ENCODE measurements at places on chromosomes 2 and 18.
A peak's percentile ranks its signal among the peaks of the same experiment; 100 is the strongest.

- H3K4me3 ChIP-seq, result no peak overlapping the region
- no peaks in the 10 kb centered on the region for H3K4me1 ChIP-seq
- H3K27me3 ChIP-seq, result no peaks in the 10 kb centered on the region
- no peak for DNase-seq
Measured at GRCh38 chr2:19541884-19542283, 183.5 kb upstream of the OSR1 start.

DNA sequence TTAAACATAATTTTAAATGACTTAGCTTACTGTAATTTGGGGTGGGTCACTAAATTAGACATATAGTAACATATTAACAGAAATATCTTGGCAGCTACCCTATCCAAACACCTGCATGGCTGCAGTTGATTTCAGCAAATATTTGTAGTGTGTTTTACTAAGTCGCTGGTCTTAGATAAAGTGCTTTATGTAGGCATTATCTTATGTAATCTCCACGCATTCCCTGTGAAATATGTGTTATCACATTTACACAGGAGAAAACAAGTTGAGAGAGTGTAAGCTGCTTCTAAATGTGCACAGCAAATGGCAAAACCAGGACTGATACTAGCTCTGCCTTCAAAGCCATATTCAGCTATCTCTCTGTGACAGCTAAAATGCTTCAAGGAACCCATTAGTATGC lies 72.0 kb downstream of the NYAP2 start:
- no peak overlapping the region for H3K27ac ChIP-seq
- H3K4me3 ChIP-seq, result no peak overlapping the region
- no peak for DNase-seq
- H3K4me1 ChIP-seq, result no peaks in the 10 kb centered on the region
- H3K27me3 ChIP-seq, result no peaks in the 10 kb centered on the region

DNA sequence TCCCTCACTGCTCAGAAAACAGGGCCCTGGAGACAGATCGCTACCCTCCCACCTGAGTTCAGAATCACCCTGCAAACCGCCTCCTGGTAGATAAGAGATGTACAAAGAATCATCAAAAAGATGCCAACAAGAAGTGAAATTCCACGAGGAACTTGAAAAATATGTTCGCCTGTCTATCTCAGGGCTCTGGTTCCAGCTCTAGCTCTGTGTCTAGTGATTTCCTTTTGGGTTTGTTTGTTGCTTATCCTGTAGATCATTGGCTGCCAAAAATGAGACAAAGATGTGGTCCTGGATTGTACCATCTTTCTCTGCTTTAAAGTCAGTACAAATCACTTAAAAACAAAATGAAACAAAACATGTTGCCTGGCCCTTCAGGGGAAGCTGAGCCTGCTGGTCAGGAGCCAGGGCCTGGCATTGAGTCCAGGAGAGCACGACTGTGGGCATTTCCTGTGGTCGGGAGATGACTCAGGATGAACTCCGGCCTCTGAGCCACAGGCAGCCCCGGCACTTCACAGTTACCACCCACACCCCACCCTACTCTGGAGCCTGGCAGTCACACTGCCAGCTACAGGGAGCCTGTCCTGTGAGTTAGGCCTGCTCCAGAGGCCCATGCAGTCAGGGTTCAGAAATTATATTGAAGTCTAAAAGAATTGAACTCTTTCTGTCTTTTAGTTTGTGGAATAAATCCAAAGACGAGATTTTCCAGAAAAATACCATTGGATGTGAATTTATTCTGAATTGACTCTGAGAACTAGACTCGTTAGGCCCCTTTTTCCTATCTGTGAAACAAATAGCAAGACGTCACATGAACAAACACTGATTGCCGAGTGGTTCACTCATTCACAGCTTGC lies 8.0 kb upstream of the ITGB6 start:
- peaks cover 7% of the 10 kb centered on the region for H3K27me3 ChIP-seq
- no peak overlapping the region for H3K4me3 ChIP-seq
- H3K36me3 ChIP-seq, result no peaks in the 10 kb centered on the region
- H3K4me1 ChIP-seq, result peaks cover 24% of the 10 kb centered on the region
- no peak overlapping the region for H3K27ac ChIP-seq
- no peak for DNase-seq

GRCh38 chr2:21657445-21657844 lies 533.7 kb downstream of the TDRD15 start:
- no peaks in the 10 kb centered on the region for H3K4me1 ChIP-seq
- H3K27ac ChIP-seq, result no peak overlapping the region
- no peak for DNase-seq
- no peaks in the 10 kb centered on the region for H3K36me3 ChIP-seq
- no peaks in the 10 kb centered on the region for H3K27me3 ChIP-seq
- H3K4me3 ChIP-seq, result no peak overlapping the region

- DNase-seq, result no peak
- no peak overlapping the region for H3K4me3 ChIP-seq
- H3K36me3 ChIP-seq, result no peaks in the 10 kb centered on the region
- no peaks in the 10 kb centered on the region for H3K4me1 ChIP-seq
- H3K27ac ChIP-seq, result no peak overlapping the region
- H3K27me3 ChIP-seq, result peaks cover 2% of the 10 kb centered on the region
Measured at GRCh38 chr2:20186078-20186854, 38.7 kb downstream of the SDC1 start.

DNA sequence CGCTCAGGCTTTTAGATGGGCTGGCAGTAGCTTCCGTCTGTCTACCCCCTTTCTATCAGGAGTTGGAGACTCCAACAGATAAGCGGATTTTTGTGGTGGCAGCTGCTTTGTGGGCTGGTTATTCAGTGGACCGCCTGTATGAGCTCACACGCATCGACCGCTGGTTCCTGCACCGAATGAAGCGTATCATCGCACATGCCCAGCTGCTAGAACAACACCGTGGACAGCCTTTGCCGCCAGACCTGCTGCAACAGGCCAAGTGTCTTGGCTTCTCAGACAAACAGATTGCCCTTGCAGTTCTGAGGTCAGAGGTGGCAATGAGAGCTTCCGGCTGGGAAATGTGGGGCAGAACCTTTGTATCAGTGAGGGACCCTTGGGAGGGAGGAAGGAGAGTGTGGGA lies 14.8 kb downstream of the CAD start:
- no peaks in the 10 kb centered on the region for H3K4me1 ChIP-seq
- no peak overlapping the region for H3K4me3 ChIP-seq
- no peak for DNase-seq
- H3K27ac ChIP-seq, result no peak overlapping the region
- H3K27me3 ChIP-seq, result no peaks in the 10 kb centered on the region

DNA sequence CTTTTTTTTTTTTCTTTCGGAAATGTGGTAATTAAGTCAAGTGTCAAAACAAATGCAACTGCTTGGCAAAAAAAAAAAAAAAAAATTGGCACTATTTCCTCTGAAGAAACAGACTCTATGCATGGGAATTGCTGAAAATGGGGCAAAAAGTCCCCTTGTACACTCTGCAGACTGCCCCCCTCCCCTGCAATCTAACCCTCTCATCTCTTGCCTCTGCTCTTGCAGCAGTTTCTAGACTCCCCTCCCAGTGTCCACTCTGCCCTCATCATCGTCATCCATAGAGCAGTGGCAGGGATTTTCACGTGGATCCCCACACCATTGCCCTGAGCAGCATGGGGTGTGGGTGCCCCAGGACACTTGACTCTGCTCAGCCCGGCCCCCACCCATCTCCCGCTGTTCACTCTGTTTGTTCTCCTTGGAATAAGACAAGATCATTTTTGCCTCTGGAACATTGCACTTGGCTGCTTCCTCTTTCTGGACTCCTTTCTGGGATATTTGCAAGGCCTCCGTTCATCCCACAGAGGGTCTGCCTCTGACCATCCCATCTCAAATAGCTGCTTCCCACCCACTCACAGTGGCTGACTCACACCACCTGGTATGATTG lies 213.9 kb downstream of the ACKR3 start:
- no peaks in the 10 kb centered on the region for H3K4me1 ChIP-seq
- peaks cover 5% of the 10 kb centered on the region for H3K27me3 ChIP-seq
- H3K27ac ChIP-seq, result no peak overlapping the region
- H3K36me3 ChIP-seq, result no peaks in the 10 kb centered on the region
- no peak overlapping the region for H3K4me3 ChIP-seq

DNA sequence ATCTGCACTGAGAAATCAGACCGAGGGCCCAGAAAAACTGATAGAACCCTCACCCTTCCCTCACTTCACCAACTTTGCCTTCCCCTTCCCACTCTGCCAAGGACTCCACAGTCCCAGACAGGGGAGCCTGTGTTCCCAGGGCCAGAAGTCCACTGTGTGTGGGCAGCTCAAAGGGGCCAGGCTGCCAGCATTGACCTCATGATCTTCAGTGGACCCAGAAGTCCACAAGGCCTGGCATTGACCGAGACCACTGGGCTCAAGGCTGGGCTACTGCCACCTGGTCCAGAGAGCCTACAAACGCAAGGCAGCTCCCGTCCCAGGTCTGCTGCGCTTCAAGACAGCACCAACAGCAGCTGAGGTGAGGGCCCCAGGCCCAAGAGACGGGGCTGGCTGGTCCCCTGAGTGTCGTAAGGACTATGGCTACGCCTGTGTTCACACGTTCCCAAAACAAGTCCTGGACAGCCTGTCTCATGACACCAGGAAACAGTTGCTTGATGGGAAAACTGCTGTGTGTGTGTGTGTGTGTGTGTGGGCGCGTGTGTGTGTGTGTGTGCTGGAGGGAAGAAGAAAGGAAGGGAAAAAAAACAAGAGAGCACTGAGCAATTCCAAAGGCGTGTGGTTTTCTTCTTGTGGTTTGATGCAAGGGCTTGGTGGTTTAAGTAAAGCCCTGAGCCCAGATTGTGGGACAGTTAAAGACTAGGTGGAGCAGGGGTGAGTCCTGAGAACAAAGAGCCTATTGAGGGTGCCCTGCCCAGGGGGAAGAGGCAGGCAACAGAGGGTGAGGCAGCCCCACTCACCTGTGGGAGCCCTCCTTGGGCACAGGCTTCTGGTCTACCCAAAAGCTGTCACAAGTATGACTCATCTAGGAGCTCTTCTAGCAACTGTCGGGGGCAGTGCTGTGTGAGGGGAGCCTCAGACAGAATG lies 46.6 kb upstream of the ZBTB7C start:
- H3K4me3 ChIP-seq, result no peak overlapping the region
- peaks cover 11% of the 10 kb centered on the region for H3K4me1 ChIP-seq
- peaks cover 43% of the 10 kb centered on the region for H3K27me3 ChIP-seq
- H3K27ac ChIP-seq, result peak overlapping the region; percentile 72

- H3K4me1 ChIP-seq, result peaks cover 32% of the 10 kb centered on the region
- no peak overlapping the region for H3K4me3 ChIP-seq
- peaks cover 2% of the 10 kb centered on the region for H3K27me3 ChIP-seq
- peaks cover 3% of the 10 kb centered on the region for H3K36me3 ChIP-seq
- no peak for DNase-seq
- H3K27ac ChIP-seq, result no peak overlapping the region
Measured at GRCh38 chr18:46166261-46166970, 62.2 kb downstream of the HAUS1 start.

- H3K4me1 ChIP-seq, result peaks cover 10% of the 10 kb centered on the region
- no peak overlapping the region for H3K4me3 ChIP-seq
- H3K27me3 ChIP-seq, result peaks cover 3% of the 10 kb centered on the region
- no peaks in the 10 kb centered on the region for H3K36me3 ChIP-seq
Measured at GRCh38 chr18:6018671-6019070, 123.3 kb upstream of the TMEM200C start.

DNA sequence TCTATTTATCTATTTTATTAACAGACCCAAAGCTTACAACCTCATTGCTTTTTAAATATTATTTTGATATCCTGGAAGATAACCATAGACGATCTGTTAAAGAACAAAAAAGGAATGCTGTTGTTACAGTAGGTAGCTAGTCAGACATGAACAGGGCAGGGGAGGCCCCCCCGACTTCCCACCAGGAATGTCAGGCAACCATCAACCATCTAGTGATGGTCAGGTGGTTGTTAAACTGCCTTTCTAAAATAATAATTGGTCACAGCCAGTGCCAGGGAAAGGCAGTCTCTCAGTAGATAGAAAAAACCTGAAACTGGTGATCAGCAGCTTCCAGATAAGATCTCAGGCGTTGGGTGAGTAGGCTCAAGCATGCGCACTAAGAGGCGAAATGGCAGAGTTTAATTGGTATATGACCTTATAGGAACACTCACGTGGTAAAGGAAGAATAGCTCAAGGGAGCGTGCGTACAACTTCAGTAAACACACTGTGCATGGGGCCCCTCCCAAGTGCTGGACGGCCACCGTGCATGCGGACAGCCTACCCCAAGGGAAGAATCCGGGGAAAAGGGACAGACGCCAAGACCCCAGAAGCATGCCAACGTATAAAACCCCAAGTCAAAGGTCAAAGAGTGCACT lies 32.5 kb upstream of the CCL20 start:
- no peak overlapping the region for H3K4me3 ChIP-seq
- no peak for DNase-seq
- H3K4me1 ChIP-seq, result peaks cover 15% of the 10 kb centered on the region
- H3K27ac ChIP-seq, result no peak overlapping the region
- no peaks in the 10 kb centered on the region for H3K27me3 ChIP-seq
- no peaks in the 10 kb centered on the region for H3K36me3 ChIP-seq

GRCh38 chr2:108632332-108633160 lies 86.7 kb upstream of the RANBP2 start:
- H3K4me3 ChIP-seq, result no peak overlapping the region
- peaks cover 95% of the 10 kb centered on the region for H3K4me1 ChIP-seq
- DNase-seq, result no peak
- H3K27ac ChIP-seq, result peak overlapping the region; percentile 56

GRCh38 chr2:166343467-166343866 lies 32.3 kb downstream of the SCN9A start:
- no peak overlapping the region for H3K27ac ChIP-seq
- H3K4me1 ChIP-seq, result no peaks in the 10 kb centered on the region
- H3K27me3 ChIP-seq, result peaks cover 2% of the 10 kb centered on the region
- H3K4me3 ChIP-seq, result no peak overlapping the region

Data from activated T-helper 1 cell treated with anti-CD3 and anti-CD28 coated beads, Interleukin-12 subunit alpha, Interleukin-12 subunit beta, Interleukin-2, Interleukin-4 antibody, amounts not matched to agents 30 ng/mL and 10 ng/mL and 1 ng/mL, durations not matched to agents 14 hours and 24 hours and 36 hours (primary cell).